ENCODE measurements at places on chromosomes 7 and 10. TPM values are rescaled to one million over a fixed set of nuclear protein-coding genes. Genes with fewer than 3 reads are reported as not detected.

SSC4D gene
- total RNA-seq: 0.55 TPM

GRCh38 chr7:37592366-37592765 is 91.2 kb upstream of the GPR141 start:
- DNase-seq: no peak

DNA sequence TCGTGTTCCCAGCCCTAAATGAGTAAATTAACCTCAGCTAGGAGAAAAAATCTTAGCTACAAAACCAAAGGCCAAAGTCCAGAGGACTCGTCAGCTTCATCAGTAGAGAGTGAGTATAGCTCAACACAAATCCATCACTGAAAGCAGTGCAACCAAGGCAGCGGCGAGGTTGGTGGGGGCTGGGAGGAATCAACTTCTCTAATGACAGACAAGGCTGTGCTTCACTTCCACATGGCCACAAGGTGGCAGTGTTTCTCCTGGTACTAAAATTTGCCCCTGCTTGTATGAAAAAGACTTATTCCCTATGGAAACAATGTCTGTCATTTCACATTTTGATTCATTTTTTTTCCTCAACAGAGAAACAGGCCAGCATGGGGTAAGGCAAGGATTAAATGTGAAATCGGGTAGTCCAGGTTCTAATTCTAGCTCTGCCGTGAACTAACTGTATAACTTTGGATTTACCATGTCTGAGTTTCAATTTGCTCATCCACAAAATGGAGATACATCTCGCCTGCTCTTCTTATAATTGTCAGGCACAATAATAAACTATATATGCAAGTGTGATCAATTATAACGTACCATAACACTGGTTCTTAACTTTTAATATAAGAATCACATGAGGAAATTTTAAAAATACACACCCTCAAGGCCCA is 39.3 kb downstream of the FAS start:
- DNase-seq: peak; percentile 81

DNA sequence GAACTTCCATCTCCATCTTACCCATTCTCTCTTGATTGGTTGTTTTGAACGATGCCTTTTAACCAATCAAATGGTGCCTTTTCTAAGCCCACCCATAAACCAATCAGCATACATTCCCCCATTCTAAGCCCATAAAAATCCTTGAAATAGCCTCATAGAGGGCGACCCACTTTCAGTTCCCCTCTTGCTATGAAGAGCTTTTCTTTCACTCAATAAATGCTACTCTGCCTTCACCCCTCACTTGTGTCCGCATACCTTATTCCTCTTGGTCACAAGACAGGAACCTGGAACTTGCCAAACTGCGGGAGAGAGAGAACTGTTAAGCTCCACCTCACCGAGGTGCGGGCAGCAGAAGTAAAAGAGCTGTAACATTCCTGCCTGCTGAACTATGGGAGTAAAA is 1602.0 kb upstream of the LRRTM3 start:
- DNase-seq: no peak

Measured in left cardiac atrium (tissue), 4 donors.